ENCODE measurements at places on chromosomes 4 and X.
A peak's percentile ranks its signal among the peaks of the same experiment; 100 is the strongest.

GRCh38 chr4:2742081-2742822 is 13.9 kb downstream of the TNIP2 start:
- no peak for DNase-seq

DNA sequence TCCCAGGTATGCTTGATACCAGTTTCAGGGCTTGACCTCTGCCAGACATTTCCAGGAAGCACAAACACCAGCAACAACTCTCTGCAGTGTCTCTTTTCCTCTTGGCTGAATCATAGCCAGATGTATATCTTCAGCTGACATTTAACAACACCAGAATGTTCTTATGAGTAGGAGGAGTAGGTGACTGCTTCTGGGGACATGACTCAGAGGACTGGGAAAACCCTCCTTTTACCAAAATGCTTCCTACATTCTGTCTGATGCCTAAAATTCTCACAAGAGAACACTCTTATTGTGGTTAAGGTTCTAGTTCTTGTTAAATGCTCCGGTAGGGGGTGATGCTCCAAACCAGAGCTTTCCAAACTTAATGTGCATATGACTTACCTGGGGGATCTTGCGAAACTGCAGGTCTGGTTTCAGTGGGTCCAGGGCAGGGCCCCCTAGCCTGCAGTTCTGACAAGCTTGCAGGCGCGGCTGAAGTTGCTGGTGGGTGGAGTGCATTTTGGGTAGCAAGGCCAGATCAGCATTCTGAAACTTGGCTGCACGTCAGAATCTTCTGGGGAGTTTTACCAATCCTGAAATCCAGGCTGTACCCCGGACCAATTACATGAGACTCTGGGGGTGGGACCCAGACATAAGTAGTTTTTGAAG is 329.3 kb upstream of the RPS6KA3 start:
- no peak for DNase-seq

DNA sequence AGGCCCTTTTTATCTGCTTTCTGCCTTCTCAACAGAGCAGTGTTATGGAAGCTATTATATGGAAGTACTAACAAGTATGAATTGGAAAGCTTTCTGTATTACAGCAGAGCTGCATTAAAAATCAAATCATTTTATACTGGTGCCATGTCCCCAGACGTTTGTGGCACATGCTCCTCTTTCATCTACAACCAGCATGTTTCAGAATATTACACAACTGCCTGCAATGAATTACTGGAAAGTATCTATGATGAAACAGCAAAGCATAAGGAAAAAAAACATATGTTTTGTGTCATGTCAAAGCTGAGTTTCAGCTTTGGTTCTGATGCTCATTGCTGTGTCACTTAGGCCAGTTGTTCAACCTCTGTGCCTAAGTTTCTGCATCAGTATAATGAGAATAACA is 576.8 kb downstream of the GBA3 start:
- no peak for DNase-seq

DNA sequence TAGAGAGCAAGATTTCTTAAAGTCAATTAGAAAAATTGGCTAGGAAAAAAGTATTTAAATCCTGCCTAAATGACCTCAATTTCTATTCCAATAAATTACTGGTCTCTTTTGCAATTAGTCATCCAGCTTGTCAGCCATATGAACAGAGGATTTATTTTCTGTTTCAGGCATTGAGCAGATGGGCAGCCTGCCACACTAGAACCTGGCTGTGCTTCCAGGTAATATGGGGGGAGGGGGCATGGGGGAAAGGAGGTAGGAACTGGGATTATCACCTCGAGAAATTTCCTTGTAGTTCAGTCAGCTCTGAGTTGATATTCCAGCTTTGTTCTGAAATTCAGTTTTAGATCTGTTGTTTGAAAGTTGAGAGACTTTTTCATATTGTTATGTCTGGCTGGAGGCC is 206.3 kb upstream of the LCORL start:
- DNase-seq = no peak

GRCh38 chrX:80808881-80809411 is 731 bp downstream of the BRWD3 start:
- DNase-seq = peak; percentile 7

GRCh38 chr4:8641931-8642650 is 49.5 kb downstream of the CPZ start:
- no peak for DNase-seq

DNA sequence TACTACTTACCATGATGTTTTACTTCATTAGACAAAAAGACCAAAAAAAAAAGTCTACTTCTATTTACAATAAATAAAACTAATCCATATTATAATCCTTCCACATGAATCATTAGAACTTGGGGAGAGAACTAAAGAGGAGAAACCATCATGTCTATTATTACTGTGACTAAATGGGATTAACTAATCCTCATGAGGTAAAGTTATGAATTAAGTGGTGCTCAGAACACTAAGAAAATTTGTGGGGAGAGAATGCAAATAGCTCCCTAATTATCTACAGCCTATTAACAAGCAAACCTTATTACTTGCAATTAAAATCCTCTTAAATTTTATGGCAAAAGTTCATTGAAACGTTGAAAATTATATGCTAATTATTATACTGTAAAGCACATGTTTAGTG is 68.8 kb downstream of the MAB21L2 start:
- no peak for DNase-seq

DNA sequence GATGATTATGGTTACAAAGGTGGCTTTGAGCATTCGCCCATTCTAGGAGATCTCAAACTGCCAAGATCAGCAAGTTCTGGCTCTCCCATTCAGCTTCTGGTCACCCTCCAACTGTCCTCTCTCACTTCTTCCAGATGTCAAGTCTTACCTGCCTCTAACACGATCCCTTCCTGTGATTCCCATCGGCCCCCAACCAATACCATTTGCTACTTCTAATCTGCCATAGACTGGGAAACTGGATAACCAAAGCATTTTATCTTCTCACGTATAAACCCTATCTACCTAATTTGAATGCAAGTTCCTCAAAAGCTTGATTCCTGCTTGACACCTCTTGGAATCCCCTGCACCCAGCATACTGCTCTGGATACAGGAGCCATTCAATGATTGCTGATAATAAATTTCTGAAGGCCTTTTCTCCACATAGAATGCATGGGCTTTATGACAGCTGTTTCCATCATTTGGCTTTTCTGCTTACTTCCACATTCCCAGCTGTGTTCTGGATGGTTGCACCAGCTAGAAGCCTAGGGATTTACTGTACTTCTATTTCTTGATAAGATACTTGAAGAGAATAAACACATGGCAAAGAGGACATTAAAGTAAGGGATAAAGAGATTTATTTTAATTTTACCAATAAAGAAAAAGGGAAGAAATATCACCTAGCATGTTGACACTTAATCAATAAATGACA is 9.6 kb downstream of the GPC4 start:
- no peak for DNase-seq

DNA sequence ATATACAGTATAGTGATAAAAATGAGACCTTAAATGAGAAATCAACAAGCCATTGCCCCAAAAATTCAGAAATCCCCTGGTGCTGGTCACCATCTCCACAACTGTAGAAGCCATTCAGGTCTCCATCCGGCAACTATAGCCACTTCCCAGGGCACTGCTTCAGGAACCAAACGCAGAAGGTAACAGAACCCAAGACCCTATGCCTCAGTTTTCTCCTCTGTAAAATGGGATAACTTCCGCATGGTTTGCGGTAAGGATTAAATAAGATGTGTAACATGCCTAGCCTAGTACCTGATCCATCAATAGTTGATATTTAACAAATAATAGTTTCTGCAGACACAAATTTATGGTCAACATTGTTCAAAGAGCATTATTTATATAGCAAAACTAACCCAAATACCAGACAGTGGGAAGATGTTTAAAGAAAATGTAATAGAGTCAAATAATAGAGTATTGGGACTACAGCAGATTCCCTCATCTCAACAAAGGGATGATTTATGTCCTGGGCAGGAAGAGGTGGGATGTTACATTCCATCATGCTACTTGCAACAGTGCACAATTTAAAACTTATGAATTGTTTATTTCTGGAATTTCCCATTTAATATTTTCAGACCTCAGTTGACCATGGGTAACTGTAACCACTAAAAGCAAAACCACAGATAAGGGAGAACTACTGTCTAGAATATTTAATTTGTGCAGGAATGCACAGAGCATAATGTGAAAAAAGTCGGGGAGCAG is 30.0 kb downstream of the IRF2 start:
- no peak for DNase-seq

DNA sequence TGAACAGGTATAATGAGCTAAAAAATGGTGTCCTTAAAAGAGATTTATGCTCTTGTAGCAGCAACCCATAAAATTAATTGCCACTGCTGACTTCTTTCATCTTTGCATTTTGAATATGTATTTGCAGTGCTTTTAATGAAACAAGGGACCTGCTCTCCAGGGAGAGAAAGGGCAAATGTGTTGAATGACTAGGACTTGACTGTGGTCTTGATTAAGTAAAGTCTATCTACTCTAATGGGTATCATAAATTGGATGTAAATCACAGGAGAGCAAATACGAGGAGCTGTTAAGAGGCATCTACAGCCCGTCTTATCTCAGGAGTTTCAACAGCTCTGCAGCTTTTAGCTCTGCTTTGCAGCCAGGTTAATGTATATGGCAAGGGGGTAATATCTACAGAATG is 216.4 kb downstream of the PALLD start:
- DNase-seq = no peak

GRCh38 chr4:140688711-140689598 is 67.2 kb downstream of the TBC1D9 start:
- no peak for DNase-seq

DNA sequence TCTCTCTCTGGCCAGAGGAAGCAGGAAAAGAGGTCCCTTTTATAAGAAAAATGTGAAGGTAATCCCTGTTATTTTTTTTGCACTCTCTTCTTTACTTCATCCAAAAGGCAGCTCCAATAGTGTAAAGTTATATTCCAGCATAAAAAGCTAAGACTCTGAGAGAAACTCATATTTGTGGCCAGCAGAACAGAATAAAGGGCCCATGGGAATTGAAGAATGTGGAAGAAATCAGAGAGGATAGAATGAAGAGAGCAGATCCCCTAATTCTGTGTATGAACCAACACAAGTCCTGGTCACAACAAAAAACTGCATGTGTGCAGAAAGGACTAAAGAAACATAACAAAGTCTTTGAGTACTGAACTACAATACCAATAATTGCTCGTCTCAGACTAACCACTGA is 22.3 kb downstream of the RPS6KA6 start:
- DNase-seq = no peak

DNA sequence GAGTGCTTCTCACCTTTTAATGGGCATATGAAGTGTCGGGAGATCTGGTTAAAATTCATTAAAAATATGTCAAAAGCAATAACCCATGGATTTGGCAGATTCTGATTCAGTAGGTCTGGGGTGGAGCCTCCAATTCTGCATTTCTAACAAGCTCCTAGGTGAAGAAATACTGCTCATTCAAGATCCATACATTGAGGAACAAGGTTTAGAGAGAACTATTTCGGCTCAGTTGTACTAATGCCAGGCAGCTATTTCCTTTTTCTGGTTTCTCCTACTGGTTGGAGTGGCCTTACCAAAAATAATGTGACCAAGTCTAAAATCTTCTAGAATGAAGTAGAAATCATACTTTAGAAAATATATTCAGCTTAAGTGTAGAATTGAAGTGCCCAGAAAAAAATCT is 117.5 kb downstream of the TSPAN7 start:
- no peak for DNase-seq

DNA sequence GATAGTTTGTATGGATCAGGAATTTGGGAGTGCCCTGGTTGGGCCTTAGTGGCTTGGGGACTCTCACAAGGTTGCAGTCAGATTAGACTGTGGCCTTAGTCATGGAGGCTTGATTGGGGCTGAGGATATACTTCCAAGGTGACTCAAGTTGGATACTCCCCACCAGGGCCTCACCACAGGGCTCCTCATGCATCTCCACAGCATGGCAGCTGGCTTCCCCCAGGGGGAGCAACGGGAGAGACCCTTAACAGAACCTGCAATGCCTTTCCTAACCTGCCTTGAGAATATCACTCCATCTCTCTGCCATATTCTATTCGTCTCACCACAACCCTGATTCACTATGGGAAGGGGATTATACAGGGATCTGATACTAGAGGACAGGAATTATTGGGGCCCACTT is 161.9 kb downstream of the RELL1 start:
- no peak for DNase-seq

DNA sequence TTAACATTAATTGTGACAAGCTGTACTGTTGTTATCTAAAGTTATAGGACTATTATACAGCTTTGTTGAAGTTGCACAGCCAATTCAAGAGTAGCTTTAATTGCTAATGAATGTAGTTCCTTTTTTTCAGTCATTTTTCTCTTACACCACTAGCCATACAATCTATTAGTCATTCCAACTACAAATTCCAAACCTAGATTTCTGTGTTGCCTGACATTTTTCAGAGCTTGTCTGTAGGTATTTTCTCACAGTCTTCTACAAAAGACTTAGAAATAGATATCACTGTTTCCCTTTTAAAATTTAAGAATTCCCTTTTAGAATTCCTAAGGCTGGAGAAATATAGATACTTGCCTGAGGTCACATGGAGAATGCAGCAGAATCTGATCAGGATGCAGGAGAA is 307.0 kb upstream of the HS3ST1 start:
- no peak for DNase-seq

GRCh38 chrX:73876911-73877310 is 313.9 kb downstream of the CHIC1 start:
- no peak for DNase-seq

DNA sequence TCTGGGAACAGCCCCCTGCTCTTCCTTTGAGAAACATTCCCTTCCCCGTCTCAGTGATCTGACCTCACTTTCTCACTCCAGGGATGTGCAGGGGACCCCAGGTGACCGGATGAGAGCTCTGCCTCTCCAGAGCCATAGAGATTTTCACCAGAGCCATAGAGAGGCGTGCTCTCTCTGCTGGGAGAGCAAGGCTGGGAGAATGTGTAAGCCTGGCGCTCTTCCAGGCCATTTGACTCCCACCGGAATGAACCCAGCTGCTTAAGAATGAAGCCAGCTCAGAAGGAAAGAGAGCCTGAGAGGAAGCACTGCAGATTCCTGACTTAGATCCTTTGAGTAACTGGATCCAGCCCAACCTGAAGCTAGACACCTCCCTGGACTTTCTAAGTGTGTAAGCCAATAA is 106.4 kb downstream of the DHX15 start:
- no peak for DNase-seq

GRCh38 chr4:6362896-6363295 is 93.2 kb downstream of the WFS1 start:
- no peak for DNase-seq

DNA sequence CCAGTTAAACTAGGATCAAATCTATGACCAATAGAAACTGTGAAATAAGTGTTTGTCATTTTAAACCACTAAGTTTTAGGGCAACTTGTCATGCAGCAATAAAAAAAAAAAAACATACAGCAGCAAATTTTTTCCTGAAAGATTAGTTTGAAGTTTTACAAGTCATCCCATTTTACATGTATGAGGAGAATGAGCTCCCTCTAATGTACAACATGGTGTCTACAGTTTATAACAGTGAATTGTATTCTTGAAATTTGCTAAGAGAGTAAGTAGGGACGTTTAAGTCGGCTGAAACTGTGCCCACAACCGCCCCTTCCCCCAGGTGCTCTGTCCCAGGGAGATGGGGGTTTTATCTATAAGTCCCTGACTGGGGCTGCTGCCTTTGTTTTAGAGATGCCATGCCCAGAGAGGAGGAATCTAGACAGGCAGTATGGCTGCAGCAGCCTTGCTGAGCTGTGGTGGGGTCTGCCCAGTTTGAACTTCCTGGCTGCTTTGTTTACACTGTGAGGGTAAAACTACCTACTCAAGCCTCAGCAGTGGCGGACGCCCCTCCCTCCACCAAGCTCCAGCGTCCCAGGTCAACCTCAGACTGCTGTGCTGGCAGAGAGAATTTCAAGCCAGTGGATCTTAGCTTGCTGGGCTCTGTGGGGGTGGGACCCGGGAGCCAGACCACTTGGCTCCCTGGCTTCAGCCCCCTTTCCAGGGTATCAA is 499.3 kb upstream of the CT83 start:
- DNase-seq = no peak

- no peak for DNase-seq
Measured at GRCh38 chr4:165873298-165874071, 448 bp downstream of the TLL1 start.
